Stimulated activated CD8-positive, alpha-beta memory T cell treated with anti-CD3 and anti-CD28 coated beads, Interleukin-4, amount 100 ng/mL, for 1 hour (primary cell): ENCODE measurements at places on chromosomes 4 and X.

- DNase-seq, result no peak
These were observed 133.8 kb downstream of the PALLD start for GRCh38 chr4:168630445-168631187.

- no peak for DNase-seq
These were observed 261.5 kb downstream of the SLC7A11 start for GRCh38 chr4:137980641-137981040.

- DNase-seq, result no peak
These were observed 102.1 kb upstream of the STS start for GRCh38 chrX:7045238-7045955.

- DNase-seq, result no peak
These were observed 196.8 kb upstream of the RPS6KA3 start for GRCh38 chrX:20463296-20464075.

DNA sequence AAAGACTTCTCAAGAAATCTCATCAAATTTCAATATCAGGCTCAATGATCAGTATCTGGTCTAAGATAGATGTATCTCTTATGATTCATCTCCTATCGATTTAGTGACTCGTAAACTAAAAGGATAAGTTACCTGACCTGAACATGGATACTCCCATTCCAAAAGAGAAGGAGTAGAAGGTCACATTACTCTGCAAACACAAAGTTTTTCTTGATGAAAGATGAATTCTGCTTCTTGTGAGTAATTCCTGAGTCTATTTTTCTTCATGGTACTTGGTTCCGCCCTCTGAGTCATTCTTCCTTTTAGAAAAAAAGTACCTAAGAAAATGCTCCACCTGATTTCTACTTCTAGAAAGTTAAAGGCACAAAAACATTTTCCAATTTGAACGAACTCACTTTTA, 223.1 kb upstream of the SLIT2 start:
- DNase-seq, result no peak

GRCh38 chr4:116066711-116067245, 953.4 kb upstream of the NDST4 start:
- no peak for DNase-seq

DNA sequence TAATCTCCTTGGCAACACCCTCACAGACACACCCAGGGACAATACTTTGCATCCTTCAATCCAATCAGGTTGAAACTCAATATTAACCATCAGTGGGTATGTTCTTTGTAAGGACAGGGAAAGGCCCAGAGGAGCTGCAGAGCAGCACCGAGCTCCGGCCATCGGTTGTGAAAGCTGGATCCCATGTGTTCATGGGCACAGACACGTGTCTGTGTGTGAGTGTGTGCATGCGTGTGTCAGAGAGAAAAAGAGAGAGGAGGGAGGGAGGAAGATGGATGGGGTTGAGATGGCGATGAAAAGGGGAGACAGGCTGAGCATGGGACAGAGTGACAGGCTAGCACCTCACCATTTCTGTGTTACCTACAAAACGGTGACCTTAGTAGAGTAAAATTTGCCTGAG, 6.8 kb upstream of the BEND2 start:
- no peak for DNase-seq

DNA sequence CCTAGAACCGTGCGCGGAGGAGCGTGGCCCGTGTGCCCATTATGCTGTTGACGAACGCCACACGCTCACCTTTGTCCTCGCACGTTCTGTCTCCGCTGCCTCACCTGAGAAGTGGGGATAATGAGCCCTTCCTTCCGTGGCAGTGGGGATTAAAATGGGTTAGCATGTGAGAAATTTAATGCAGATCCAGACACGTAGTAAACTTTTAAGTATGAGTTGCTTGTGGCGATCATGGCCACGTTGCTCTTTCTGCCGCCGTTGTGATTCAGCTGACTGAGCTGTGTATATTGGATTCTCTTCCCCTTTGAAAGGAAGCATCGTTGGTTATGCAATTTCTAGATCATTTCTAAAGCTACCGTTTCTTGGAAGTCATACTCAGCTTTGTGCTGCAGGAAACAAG, 16.5 kb downstream of the TBC1D14 start:
- no peak for DNase-seq

- DNase-seq, result no peak
These were observed 956.5 kb downstream of the FAT4 start for GRCh38 chr4:126271292-126271691.

DNA sequence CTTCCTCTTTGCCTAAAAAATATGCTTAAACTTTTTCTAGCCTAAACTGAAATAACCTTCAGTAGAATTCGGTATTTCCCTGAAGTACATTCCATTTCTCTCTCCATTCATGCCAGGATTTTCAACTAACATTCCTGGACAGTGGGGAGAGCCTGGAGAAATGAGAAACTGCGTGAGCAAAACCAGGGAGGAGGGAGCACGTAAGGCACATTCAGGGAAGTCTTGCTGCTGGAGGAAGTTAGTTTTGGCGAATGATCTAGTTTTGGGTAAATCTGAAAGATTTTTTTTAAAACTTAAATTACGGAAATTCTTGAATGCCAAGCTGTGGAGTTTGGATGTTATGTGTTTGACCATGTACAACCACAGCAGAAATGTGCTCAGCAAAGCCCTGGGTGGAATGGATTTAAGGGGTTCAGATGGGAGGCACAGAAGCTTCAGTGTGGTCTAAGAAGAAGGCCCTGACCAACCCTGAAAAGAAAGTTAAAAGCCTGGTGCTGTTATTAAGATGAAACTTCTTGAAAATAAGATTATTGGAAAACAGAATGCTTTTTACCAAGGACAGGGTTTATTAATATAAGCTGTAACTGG, 347.8 kb downstream of the ANK2 start:
- no peak for DNase-seq

- DNase-seq, result no peak
These were observed 11.3 kb upstream of the SLC25A6 start for GRCh38 chrX:1403228-1403627.

DNA sequence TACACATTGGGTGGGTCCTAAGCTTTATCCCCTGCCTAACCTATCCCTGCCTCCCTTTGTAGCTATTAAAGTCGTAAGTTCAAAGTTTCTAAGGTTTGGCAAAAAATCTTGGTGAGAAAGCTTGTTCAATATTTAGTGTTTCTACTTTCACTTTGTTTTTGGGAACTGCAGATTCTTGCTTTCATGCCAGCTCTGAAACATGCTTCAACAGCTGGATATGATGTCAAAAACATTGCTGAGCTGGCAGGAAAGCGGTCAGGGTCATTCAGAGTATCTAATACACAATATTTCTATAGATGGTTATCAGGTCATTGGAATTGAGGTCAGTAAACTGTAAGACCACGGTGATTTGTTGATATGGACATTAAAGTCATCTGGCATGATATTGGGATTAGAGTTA, 19.7 kb downstream of the CENPI start:
- DNase-seq, result no peak

DNA sequence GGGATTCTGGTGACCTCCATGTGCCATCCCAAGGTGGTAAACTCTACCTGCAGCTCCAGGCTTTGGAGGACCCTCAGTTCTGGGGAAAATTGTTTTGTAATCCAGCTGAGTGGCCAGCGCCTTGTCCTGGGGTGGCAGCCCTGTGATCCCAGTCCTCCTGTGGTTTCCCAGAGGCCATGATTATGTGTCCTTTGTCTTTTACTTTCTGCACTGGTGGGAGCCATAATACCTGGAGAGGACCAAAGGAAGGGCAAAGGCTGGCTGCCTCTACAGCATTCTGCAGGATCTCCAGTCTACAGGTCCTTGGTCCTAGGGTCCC, 64.0 kb downstream of the NBDY start:
- no peak for DNase-seq

DNA sequence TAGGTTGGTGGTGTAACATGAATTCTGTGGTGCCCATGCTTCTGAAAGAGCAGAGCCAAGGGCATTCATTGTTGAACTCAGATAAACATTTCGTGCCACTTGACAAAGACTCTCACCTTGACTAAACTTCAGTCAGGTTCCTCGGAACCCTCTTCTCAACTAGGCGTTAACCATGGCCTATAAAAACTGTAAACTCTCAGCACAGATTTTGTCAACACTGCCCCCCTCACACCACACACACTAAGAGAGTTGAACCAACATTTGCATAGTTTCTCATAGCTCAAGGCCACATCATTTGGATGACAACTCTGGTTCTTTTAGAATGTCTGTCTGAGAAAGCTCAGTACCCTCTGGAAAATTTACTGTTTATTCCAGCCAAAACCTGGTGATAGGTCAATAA, 28.1 kb downstream of the CASP6 start:
- no peak for DNase-seq

DNA sequence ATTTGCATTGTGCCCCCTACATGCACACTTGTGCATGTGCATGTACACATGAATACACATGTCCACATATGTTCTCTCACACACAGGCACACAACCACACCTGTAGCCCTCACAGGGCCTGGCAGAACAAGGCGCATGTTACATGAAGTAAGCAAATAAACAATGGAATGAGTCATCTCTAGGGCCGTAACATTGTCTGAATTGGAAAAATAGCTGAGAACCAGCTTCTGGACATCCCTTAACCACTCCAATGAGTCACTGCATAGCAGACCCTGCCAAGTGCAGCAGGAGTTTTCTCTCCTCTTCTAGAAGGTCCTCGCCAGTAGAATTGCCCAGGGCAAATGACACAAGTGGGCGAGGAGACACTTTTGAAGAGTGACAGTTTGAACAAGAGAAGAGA, 66.1 kb downstream of the MAGEA10 start:
- DNase-seq, result no peak

- no peak for DNase-seq
These were observed 947.8 kb downstream of the C4orf33 start for GRCh38 chr4:130043732-130044160.

DNA sequence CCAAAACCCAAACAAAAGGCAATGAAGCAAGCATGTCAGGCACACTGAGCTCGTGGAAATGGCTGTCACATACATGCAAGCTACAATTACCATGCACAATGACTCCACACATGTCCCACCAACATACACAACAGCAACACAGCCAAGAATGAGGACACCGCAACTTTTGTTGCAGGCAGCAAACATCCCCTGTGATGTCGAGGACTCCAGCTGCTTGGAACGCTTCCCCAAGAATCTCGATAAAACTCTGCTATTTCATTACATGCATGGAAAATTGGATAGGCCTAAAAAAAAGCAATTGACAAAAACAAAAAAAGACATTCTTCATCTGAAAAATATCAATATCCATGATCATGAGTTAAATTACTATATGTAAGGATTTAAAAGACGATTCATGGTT, 11.8 kb downstream of the ANOS1 start:
- no peak for DNase-seq

- peak; percentile 68 for DNase-seq
These were observed 24.9 kb downstream of the ARL9 start for GRCh38 chr4:56530269-56531148.

- no peak for DNase-seq
These were observed 60.9 kb downstream of the HTT start for GRCh38 chr4:3135155-3136011.

GRCh38 chrX:125003746-125004446, 315.8 kb upstream of the TEX13C start:
- no peak for DNase-seq

GRCh38 chr4:153023692-153024394, 87.7 kb downstream of the FHDC1 start:
- DNase-seq, result no peak

DNA sequence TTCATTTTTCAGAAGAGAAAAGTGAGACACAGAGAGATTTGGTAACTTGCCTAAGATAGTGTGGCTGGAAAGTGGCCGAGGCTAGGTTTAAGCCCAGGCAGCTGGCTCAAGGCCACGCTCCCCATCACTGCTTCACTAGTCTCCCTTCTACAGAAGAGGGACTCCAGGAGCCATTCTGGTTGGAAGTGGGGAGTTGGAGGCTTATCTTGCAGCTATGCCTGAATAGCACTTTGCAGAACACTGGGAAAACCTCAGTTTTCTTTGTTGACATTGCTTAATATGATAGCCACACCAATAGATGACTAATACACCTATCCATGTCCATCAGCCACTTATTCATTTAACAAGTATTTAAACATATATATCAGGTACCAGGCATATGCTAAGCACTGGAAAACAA, 18.5 kb downstream of the LRRC66 start:
- DNase-seq, result no peak

DNA sequence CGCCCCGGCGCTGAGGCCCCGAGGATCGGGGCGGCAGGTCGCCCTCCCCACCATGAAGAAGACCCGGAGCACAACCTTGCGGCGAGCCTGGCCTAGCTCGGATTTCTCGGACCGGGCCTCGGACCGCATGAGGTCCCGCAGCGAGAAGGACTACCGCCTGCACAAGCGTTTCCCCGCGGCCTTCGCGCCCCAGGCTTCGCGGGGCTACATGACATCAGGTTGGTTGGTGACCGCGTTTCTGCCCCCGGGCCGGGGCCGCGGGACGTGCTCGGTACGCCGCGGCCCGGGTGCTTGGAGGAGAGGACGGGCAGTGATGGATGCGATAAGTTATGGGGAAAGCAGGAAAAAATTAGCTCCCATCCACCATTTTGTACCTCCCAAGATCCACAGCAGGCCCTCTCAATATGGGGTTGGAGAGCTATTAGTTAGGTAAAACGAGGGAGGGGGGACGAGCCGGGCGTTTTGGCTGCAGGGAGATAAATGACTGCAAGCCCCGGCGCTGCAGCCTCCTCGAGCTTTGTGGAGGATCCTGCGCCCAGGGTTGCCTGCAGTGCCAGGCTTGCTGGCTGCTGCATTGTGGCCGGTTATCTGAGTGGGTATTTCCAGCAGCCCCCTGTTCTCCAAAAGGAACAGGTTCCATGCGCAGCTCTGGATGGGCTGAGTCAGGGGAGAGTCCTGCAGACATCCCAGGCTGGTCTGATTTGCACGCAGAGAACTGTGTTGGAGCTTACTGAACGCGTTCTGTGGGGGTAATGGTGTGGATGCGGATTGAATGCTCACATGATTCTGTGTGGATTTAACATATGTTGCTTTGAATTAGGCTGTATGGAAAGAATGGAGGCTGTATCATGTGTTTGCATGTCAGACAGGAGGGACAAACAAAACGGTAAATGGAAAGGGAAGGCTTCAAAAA, 1.9 kb downstream of the STOX2 start:
- DNase-seq, result no peak

GRCh38 chrX:103806862-103807474, 25.1 kb downstream of the RAB9B start:
- no peak for DNase-seq

DNA sequence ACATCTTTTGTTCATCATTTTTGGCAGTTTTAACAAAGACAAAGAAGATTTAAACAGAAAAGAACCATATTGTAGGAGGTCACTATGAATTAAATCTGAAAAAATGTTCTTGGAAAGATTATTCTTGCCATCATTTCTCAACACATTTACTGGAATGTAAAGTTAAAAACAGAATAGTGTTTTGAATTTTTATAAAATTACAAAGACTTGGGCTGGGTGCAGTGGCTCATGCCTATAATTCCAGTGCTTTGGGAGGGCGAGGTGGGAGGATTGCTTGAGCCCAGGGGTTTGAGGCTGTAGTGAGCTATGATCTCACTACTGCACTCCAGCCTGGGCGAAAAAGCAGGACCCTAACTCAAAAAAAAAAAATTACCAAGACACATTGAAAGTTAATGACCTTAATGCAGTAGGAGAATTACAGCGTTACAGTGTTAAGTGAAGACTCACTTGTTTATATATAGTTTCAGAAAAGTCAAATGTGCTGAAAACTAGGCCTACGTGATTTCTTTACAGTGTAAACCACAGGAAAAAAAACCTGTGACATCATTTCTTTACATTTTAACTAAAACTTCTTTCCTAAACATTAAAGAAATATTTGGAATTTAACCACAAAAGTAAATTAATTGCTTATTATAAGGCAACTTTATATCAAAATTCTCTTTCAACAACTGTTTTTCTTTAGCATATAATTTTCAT, 7.9 kb downstream of the FAM13A start:
- no peak for DNase-seq

GRCh38 chr4:56038487-56039162, 89.9 kb downstream of the CEP135 start:
- no peak for DNase-seq
